Right cardiac atrium (tissue), 5 donors: ENCODE measurements at places on chromosomes 6 and 20. TPM values are rescaled to one million over a fixed set of nuclear protein-coding genes. Genes with fewer than 3 reads are reported as not detected.

SLC32A1 gene
- total RNA-seq, result not detected

ANKRD66 gene
- not detected for total RNA-seq

FRMD1 gene
- not detected for total RNA-seq

NDRG3 gene
- 40.7 TPM for total RNA-seq

PLCB1 gene
- 11.4 TPM for total RNA-seq

ENPP1 gene
- 2.7 TPM for total RNA-seq

DNA sequence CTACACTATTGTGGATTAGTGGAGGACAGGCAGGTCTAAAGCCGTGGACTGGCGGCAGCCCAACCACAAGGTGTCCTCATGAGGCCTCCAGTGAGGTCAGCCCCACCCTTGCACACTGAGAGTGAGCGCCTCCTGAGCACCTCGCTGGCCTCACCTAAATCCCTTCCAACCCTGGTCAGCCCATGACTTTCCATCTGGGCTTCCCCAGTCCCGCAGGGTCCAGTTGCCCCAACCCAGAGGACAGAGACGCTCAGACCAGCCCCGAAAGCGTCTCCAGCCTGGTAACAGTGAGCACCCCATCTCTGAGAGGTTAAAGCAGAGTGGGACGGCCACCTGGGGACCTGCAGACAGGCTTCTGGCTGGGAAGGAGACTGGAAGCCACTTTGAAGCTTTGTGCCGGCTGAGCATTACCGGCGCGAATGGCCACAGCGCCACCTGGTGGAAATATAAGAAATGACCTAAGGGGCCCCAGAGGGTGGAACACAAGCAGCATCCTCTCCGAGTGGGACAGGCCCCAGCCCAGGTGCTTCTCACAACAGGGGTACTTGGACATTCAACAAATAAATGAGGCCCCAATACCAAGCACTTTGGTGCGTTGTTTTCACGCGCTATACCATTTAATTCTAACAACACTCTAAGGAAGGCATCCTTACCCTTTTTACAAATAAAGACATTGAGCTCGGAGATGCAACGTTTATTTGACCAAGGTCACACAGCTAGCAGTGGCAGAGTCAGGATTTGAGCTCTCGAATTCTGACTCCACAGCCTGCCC lies 65.7 kb upstream of the TOP1 start:
- DNase-seq, result peak; percentile 59

DNA sequence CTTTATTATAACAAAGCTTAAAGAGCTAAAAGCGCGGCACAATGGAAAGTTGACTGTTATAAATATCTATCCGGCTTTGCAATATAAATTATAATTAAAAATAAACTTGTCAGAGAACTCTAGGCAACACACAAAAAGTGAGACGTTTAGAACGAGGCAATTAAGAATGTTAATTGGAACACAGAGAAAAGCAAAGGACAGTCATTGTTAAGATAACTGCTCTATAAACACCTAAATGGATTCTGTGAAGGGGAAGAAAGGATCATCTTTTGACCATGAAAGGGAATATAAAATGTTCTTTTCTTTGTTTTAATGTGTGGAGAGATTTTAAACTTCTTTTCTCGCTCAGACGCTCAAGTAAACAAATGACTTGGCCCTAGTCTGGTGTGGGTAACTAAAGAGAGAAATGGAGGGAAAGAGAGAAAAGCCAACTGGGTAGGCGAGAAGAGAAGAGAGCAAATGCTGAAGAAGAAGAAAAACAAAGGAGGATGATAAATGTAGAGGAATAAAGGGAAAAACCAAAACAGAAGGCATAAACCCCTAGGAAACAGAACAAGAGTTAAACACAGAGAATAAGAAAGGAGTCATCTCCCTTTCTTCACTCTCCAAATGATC lies 9.3 kb upstream of the SALL4 start:
- no peak for DNase-seq

GRCh38 chr6:13175759-13176158 lies 152.6 kb downstream of the TBC1D7 start:
- DNase-seq, result no peak

DNA sequence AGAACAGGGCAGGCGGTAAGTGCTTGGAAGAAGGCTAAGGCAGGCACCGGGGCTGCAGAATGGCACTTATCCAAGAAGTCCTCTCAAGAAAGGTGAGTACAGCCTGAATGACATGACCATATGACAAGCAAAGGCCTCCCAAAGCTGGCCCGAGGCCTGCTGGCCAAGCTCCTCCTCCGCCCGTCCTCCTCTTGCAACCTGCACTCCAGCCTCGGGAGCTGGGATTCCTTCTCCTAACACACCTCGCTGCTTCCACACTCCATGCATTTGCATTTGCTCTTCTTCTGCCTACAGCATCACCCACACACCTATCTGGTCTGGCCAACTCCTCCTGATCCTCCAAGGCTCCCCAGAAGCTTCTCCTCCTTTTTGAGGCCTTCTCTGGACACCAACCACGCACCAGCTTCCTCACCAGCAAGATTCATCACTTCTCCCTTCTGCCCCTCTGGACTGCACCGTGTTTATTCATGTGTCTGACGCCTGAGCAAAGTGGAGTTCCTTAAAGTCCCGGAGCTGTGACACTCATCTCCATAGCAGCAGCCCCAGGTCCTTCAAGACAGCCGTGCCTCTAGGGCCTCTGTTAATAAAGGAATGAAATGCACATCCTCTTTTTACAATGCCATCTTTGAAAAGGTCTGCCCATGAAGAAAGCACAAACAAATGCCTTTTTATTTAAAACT lies 32.3 kb downstream of the CNKSR3 start:
- no peak for DNase-seq

- DNase-seq, result peak; percentile 78
Measured at GRCh38 chr20:38286586-38287531, 17.1 kb upstream of the BPI start.

GRCh38 chr20:62839261-62839660 lies 22.4 kb downstream of the TCFL5 start:
- DNase-seq, result no peak
